ENCODE measurements at places on chromosomes 1 and 21.

- no peak for DNase-seq
Observed at GRCh38 chr1:38455829-38456530, 403.6 kb downstream of the RRAGC start.

DNA sequence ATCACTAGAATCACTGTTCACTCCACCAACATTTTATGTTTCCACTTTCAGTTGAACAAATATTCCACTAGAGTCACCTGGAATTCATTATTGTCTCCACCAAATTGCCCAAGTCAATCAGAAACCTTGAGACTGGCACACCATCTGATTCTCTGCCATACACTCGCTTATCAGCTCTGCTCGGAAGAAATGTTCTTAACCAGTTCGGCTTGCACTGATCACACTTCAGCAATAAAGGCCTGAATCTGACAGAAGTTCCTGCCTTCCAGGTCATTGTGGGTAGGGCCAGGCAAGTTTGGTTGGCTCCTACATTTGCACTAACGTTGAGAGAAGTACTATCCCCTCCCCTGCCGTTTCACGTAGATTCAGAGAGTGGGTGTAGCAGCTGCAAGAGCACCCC, 10.0 kb downstream of the TPM3 start:
- no peak for DNase-seq

GRCh38 chr21:43933199-43933598, 68.2 kb downstream of the AGPAT3 start:
- no peak for DNase-seq

DNA sequence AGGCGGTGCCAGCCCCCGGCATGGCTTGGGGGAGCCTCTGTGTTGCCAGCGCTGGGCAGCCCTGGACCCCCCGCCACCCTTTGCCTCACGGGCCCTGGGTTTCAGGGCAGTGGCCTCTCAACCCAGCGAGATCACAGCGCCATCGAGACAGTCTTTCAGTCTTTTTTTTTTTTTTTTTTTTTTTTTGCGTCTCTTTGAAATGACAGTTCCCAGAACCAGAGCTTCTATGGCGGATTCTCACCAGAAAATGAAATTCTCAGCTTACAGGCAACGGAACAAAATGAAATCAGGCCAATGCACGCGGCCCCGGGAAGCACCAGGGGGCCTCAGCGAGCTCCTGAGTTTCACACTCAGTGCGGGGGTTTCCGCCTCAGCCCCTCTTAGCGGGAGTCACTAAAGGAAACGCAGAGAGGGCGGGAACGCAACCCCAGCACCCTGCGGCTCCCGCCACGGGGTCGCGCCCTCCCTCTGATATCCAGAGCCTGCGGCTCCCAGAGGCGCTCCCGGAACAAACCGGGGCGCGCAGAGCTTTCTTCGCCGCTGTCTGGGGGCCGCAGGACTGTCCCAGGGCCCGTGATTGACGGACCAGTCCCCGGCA, 8.0 kb upstream of the COL6A1 start:
- peak; percentile 23 for DNase-seq

- no peak for DNase-seq
Observed at GRCh38 chr21:44524414-44525371, 15.3 kb downstream of the KRTAP10-1 start.

DNA sequence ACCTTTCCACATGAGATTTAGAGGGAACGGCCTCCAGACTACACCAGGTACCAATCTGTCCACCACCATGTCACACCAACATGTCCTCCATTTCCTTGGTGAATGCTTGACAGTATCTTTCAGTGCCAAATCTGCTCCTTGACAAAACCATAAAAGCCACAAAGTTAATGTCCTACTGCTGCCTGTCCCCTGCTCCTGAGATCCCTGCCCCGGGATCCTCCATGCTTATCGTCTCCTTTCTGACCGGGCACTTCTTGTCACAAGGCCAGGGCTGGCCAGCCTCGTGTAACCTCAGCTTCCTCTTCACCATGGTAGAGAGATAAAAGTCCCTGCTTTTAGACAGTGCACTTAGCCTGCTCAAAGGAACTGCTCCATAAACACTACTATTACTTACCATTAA, 136.2 kb downstream of the NAV1 start:
- DNase-seq, result no peak

- no peak for DNase-seq
Observed at GRCh38 chr1:245448975-245449431, 294.2 kb downstream of the KIF26B start.

- DNase-seq, result no peak
Observed at GRCh38 chr1:3155056-3155925, 86.3 kb downstream of the PRDM16 start.

DNA sequence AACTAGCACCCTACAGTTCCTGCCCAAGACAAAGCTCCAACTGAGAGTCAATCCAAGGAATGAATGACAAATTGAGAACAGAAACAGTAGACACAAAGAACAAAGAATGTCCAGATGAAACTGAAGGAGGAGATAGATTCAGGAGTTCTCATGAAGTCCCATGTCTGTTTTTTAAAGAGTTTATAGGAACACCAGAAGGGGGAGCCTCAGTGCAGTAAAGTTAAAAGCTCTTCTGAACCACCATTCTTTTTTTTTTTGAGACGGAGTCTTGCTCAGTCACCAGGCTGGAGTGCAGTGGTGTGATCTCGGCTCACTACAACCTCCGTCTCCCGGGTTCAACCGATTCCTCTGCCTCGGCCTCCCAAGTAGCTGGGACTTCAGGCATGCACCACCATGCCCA, 323.6 kb downstream of the MRPL39 start:
- no peak for DNase-seq

DNA sequence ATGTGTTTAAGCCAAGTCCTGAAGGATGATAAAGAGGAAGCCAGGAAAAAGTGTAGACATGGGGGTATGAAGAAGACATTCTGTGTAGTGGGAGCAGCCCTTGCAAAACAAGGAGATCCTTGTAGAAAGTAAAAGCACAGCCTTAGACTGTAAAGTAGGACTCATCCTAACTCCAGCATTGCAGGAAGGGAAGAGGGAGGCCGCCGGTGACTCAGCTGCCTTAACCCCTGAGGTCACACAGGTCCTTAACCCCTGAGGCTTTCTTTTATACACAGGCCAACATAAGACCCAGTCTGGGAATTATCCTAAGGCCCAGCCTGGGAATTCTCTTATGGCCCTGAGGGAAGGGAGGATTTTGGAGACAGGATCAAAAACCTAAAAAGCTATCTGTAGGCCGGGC, 18.0 kb downstream of the PGM1 start:
- DNase-seq, result no peak

DNA sequence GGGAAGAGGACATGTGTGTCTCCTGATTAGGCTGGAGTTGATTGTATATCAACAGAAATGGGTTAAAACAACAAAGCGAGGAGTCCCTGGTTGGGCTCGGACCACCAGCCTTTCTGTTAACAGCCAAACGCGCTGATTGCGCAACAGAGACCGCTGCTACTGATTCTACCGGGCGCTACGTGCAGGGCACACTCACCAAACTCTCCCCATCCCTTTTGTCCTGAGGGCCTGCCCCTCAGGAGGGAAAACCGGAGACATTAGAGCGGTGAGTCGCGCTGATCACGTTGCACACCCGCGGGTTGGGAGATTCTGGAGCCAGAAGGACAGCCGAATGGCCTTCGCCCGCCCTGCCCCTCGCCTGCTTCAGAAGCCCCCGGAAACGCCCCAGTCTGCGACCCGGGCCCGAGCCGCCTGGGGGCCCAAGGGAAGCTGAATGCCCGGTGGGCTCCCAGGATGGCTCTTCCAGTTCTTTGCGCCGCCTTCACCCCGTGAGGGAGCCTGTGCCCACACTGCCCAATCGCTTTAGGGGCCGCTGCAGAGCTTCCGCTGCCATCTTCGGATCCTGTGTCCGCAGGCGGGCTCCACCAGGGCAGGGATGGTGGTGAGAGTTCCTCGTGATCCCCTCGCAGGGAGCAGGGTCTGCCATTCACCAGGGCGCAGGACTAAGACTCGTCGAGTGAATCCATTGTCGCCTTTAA, 165.4 kb upstream of the NBPF11 start:
- DNase-seq, result no peak

GRCh38 chr1:47298025-47298699, 15.8 kb downstream of the STIL start:
- no peak for DNase-seq

DNA sequence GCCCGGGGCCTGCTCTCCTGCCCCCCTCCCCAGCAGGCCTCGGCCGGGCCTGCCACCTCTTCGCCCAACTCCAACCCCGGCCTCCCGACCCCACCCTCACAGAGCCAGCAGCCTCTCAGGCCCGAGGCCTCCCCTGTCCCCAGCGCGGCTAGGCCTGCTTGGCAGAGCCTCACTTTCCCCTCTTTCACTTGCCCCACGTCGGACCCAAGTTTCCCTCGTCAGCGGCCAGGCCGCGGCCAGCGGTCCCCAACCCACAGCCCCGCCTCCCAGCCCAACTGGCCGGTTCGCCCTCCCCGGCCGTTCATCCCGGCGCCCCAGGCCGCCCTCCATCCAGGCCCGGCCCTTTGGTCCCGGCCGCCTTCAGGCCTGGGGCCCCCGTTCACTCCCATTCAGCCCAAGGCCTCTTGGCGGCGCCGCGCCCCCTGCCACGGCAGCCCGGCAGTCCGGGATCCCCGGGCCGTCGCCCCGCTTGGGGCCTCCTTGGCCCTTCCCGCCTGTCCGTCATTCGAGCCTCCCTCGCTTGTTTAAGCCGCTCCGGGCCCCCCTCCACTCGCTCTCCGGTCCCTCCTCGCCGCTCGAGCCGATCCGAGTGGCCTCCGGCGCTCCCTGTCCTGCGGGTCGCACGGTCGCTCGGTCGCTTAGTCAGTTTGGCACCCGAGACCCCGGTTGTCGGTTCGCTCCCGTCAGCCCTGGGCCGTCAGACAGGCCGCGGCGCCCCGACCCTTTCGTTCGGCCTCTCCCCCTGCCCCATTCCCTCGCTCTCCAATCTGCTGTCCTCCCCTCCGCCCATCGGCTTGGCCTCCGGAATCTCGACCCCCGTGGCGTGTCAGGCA, 1.4 kb downstream of the LRRC41 start:
- no peak for DNase-seq

GRCh38 chr1:175319912-175320230, 127.3 kb upstream of the KIAA0040 start:
- DNase-seq, result no peak

DNA sequence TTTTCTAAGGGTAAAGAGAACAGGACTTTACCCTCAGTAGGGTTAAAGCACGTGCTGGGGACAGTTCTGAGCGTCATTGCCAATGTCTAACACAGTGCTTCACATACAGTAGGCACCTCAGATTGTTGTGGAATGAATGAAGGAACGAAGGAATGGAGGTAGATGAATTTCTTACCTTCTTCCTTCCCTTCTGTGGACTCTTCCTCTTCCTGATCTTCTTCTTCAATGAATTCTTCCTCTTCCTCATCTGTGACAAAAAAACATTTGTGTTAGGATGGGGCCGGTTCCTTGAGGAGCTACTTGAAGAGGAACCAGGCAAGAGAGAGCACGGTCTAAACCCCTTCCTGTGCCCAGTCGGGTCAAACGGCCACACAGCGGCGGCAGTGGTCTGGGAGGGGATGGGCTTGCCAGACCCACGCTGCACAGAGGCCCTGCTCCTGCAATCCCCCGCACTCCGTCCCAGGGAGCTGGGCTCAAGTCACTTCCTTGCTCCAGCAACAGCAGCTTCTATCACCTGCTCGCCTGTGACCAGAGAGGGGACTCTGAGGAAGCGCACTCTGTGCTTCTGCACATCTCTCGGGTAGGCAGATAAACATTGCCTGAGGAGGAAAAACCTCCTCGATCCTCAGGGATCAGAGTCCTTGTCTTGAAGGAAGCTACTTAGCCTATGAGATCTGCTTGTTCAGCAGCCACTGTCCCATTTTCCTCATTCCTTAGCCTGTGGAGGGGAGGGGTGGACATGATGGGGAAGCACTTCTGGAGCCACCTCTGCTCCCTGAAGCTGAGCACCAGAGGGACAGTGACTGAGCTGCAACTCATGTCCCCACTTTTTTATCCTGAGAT, 8.0 kb upstream of the SLC30A2 start:
- no peak for DNase-seq

GRCh38 chr21:31475223-31475622, 131.2 kb upstream of the TIAM1 start:
- DNase-seq, result no peak

DNA sequence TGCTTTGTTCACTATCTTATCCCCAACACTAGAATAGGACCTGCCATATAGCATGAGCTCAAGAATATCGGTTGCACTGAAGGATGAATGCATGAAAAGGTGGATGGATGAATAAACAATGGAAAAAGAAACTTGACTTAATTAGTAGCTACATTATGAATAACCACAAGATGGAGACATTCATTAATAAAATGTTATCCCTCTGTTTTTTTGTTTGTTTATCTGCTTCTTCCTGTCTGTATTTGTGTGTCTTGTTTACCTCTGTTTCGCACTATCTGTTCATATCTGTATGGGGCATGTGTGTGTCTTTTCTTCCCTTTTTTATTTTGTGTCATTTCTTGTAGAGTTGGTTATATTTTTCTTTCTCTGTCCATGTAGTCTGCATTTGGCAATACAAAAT, 1.1 kb upstream of the OR14I1 start:
- no peak for DNase-seq

DNA sequence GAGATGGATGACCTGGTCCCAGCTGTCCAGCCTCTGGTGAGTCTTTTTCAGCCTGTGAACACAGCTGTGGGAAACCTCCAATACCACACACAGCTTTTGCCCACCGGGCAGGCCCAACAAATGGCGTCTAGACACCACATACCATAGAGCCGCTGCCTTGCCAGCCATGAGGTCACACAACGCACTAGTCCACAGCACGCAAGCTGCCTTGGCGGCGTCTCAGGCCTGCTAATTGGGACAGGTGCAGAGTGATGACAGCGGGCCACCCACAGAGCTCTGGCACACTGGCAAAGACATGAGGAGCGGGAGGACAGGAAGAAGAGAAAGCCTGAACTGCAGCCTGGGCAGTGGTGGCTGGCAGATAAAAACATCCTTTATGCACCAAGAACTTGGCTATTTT, 125.5 kb downstream of the ADAMTS1 start:
- no peak for DNase-seq

DNA sequence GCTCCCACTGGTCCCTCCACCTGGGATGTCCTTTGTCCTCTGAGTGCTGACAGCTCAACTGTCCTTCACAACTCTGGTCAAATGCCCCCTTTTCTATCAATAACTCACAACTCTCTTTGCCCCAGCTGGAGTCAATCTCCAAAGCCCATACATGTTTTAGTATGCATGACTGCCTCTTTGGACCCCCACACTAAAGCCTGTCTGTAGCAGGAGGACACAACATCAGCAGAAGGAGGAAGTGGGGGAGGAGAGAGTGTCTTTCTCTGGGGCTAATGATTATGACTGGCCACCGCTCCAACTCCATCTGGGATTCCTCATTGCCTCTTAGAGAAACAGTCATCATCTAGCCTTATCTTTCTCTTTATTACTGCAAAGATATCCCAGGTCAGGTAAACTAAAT, 186.6 kb upstream of the FGGY start:
- DNase-seq, result no peak

DNA sequence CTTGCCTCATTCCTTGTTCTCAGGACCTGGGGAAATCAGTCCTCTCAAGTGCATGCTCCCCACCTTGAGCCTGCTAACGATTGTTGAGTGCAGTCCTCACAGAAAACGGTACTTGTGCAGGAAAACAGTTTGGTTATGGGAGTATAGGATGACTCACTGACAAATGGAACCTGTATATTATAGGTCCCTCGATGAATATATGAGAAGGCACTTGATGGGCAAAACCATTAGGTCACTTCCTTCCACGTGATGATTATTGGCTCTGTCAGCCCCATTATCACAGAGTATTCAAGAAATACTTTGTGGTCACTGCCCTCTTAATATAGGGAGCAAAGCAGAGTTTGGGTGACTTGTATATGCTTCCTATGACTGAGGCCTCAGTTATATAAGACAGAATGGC, 6.2 kb downstream of the CCDC17 start:
- no peak for DNase-seq
